ENCODE measurements at places on chromosomes 1 and 21. TPM values are rescaled to one million over a fixed set of nuclear protein-coding genes. Genes with fewer than 3 reads are reported as not detected.

The VANGL2 gene
- 4.8 TPM for total RNA-seq

The FASLG gene
- not detected for total RNA-seq

DNA sequence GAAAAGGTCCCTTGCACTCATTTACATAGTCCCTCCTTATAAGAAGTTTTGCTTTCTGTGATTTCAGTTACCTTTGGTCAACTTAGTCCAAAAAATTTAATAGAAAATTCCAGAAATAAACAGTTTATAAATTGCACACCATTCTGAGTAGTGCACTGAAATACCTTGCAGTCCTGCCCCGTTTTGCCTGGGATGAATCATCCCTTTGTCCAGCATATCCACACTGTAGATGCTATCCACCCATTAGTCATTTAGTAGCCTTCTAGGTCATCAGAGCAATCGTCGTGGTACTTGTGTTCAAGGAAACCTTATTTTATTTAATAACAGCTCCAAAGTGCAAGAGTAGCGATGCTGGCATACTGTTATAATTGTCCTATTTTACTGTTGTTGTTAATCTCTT, 38.0 kb downstream of the SPRTN start:
- no peak for DNase-seq
- H3K4me3 ChIP-seq, result no peak overlapping the region
- H3K4me1 ChIP-seq, result no peaks in the 10 kb centered on the region

DNA sequence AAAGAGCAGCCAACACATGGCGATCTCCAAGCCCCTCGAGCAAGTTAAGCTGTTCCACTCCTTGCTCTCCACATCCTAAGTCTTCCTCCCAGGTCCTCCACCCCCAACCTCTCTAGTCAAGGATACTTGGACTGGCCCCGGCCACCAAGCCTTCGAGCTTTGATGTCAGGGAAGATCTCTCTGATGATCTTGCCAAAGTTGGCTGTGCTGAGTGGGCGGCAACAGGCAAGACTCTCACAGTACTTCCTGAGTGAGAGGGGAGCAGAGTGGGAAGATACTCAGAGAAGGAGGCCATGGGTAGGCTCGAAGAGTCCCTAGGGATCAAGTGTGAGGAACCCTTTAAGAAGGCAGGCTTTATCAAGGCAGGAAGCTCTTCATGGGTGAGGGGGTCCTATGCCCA, 2.8 kb downstream of the RFX5 start:
- no peaks in the 10 kb centered on the region for H3K36me3 ChIP-seq
- H3K27me3 ChIP-seq, result no peaks in the 10 kb centered on the region
- no peak for DNase-seq
- H3K4me1 ChIP-seq, result no peaks in the 10 kb centered on the region
- no peak overlapping the region for H3K27ac ChIP-seq

- no peak overlapping the region for H3K4me3 ChIP-seq
- H3K36me3 ChIP-seq, result no peaks in the 10 kb centered on the region
Observed at GRCh38 chr1:99660496-99660895, 14.6 kb downstream of the PALMD start.

GRCh38 chr1:15282038-15282437, 35.0 kb downstream of the FHAD1 start:
- DNase-seq, result no peak
- no peak overlapping the region for H3K27ac ChIP-seq
- H3K36me3 ChIP-seq, result no peaks in the 10 kb centered on the region
- no peaks in the 10 kb centered on the region for H3K4me1 ChIP-seq
- no peaks in the 10 kb centered on the region for H3K27me3 ChIP-seq

Data from Peyer's patch (tissue), 4 donors.